Activated naive CD4-positive, alpha-beta T cell (primary cell): ENCODE measurements at places on chromosomes 1 and 21.

GRCh38 chr1:232987046-232987773 is 36.8 kb downstream of the NTPCR start:
- DNase-seq: no peak

DNA sequence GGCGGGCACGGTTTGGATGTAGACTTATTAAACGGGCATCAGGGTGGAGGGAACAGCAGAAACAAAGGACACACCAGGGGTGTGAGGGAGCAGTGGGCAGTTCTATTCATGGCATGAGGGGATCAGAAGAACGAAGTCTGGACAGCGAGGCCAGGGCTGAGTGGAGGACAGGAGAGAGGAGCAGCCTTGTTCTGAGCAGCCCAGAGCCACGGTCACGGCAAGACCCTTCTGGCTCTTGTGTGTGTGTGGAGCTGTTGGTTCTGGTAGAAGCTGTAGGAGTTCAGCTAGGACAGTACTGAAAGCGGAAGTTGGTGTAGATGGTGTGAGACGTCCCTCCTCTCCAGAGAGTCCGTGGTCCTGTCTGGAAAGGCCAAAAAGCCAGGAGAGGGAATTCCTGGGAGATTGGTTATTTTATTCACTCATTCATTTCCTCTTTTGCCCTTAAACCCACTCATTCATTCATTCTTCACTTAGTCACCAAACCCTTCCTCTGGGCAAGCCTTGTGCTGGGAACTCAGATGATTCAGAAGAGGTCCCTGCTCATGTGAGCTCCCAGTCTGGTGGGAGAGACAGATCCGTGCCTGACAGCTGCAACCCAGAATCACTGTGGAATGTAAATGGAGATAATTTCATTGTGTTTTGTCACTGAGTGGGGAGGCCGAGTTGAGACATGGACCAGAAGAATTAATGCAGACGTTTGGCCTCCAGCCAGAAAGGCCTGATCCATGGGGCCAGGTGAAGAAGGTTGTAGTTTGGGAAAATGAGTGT is 4.1 kb upstream of the ACOT11 start:
- DNase-seq: no peak

DNA sequence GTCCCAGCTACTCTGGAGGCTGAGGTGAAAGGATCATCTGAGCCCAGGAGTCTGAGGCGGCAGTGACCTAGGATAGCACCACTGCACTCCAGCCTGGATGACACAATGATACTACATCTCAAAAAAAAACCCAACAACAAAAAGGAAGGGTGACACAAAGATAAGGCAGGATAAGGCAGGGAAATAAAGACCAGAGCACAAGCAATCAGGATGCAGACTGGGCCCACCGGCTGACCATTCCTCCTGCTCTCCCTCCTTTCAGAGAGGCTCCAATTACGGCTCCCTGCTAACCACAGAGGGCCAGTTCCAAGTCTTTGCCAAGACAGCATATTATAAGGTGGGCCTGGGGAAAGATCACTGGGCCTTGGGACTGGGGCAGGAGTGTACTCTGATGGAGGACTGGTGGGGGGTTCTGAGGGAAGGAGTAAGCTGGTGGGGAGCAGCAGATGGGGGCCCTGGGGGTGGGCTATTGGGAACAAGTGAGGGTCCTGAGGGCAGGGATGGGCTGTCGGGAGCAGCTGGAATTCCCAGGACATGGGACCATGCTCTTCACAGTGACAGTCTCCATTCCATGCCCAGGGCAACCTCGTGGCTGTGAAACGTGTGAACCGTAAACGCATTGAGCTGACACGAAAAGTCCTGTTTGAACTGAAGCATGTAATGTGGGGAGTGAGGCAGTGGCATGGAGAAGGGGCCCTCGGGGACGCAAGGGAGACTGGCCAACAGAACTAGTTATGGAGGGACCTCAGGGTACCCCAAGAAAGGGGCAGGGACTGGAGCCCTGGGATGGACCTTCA is 7.3 kb downstream of the NPR1 start:
- DNase-seq: no peak

DNA sequence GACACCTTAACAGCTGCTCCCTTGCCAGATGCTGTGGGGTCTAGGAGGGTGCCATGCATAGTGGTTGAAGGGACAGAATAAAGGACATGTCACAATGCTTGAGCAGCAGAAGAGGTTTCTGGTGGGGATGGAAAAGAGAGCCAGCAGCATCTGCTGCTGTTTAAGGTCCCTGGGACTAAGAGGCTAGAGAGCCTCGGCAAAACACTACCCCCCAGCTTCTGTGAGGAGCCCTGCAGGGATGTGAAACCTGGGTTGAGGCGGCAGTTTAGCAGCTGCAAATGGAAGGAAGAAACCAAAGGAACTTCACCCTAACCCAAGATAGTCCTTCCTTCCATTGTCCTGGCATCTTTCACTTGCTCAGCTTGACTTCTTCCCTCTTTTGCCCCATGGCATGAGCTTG is 39.4 kb downstream of the PLXNA2 start:
- no peak for DNase-seq

- peak; percentile 5 for DNase-seq
These were observed 30.0 kb upstream of the ACP6 start for GRCh38 chr1:147700042-147701006.

DNA sequence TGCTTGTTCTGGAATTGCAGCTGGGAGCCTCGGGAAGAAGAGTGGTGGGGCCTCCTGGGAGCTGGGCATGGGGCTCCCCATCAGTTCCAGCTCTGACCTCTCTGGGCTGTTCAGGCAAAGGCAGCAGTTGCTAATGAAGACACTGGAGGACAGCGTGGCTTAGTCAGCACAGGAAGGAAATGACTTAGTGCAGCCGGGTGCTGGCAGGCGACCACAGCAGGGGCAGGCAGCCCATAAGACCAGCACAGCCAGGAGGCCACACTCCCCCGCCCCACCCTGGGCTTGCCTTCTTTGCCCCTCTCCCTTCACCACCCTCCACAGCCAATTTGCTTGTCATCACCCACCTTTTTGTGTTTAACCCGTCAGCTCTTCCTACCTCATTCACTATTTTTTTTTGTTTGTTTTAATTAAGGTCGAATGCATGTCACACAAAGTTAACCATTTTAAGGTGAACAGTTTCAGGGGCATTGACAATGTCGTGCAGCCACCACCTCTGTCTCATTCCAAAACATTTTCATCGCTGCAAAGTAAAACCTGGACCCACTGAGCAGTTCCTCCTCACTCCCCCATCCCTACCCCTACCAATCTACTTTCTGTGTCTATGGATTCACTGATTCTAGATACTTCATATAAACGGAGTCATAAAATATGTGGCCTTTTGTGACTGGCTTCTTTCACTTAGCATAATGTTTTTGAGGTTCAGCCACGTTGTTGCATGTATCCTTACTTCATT is 10.9 kb downstream of the OLIG2 start:
- no peak for DNase-seq

DNA sequence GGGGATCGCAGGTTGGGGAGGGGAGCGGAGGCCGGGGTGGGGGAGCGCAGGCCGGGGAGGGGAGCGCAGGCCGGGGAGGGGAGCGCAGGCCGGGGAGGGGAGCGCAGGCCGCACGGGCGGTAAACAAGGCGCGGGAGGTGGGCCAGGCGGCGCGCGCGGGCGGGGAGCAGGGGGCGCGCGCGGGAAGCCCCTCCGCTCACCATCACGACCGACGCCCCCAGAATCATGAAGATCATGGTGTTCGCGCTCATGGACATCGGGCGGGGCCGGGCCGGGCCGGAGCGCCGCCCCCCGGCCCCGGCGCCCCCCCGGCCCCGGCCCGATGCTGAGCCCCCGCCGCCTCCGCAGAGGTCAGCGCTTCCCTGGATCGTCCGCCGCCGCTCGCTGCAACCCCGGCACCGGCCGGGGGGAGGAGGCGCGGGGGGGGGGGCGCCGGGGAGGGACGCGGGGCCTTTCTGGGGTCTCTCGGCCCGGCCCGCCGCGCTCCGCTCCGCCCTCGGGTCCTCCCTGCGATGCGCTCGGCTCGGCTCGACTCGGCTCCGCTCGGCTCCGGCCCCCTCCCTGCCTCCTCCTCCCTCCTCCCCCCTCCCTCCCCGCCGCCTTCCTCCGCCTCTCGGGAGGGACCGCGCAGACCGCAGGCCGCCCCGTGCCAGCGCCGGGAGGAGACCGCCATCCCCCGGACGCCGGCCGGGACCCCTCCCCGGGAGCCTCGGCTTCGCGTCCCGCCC is at the start of gene TMEM240:
TMEM240 (minus strand) TSS at position 535 of the 728 bp plus-strand sequence; CDS start at position 257, 278 bp downstream.
- peak; percentile 56 for DNase-seq

DNA sequence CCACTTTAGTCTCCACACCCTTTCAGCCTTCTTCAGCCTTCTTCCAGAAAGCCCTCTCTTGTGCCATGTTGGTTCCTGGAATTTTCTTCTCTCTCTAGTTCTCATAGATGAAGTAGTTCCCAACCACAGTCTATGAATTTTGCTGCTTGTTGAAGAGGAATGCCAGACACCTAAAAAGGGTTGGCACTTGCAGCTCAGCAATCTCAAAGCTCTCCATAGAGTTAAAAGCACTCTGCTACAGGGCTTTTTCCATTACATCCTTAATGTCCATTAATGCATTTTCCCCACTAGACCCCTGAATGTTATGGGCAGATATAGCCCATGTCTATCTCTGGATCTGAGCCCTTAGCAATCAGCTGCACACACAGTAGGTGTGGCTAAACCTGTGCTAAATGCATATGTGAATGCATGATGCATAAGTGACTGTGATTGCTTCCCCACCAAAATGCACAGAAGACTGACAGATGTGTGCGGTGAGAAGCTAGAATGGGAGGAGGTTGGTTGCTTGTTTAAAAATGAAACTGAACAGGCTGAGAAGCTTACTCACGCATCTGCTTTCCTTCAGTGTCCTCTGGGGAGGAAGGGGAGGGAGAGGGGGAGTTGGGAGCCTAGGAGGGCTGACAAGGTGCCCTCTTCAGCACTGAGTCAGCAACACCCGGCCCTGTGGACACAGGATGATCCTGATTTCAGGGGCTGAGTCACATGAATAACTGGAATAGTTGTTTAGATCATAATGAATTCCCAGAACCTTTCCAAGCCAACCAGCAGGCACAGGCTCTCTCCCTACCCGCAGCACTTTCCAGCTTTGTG is 146.1 kb upstream of the FGGY start:
- no peak for DNase-seq

GRCh38 chr1:152961226-152961891 is 9.1 kb upstream of the SPRR4 start:
- DNase-seq: no peak

- DNase-seq: peak; percentile 17
These were observed 7.1 kb downstream of the NBL1 start for GRCh38 chr1:19651141-19651737.

- DNase-seq: no peak
These were observed 1359.0 kb upstream of the ADGRL4 start for GRCh38 chr1:80365359-80366021.

DNA sequence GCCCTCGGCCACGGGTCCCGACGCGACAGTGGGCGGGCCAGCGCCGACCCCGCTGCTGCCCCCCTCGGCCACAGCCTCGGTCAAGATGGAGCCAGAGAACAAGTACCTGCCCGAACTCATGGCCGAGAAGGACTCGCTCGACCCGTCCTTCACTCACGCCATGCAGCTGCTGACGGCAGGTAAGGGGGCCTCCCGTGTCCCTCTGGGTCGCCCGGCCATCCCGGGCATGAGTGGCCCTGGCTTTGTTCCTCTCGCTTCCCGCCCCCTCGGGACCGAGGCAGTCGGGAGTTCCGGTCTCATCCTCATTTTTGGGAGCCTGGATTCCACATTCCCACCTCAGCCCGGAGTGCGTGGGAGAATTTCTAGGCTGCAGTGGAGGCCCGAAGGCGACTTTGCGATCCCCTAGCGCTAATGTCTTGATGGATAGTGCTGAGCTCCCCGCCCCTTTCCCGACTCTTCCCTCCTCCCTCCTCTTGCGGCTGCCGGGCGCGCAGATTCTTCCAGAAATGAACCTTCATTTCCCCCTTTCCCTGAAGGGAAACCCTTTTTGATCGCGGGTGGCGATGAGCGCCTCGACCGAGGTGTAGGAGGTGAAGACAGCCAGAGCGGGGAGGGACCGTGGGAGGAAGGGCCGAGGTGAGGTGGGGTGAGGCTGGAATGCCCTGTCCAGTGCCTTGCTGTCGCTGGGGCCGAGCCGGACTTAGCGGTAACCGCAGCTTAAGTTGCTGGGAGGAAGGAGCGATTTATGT is 705 bp downstream of the KHDRBS1 start:
- peak; percentile 10 for DNase-seq

- no peak for DNase-seq
These were observed 856 bp downstream of the FDPS start for GRCh38 chr1:155309423-155310021.

- DNase-seq: no peak
These were observed 223.9 kb downstream of the DUSP10 start for GRCh38 chr1:221517961-221518360.

DNA sequence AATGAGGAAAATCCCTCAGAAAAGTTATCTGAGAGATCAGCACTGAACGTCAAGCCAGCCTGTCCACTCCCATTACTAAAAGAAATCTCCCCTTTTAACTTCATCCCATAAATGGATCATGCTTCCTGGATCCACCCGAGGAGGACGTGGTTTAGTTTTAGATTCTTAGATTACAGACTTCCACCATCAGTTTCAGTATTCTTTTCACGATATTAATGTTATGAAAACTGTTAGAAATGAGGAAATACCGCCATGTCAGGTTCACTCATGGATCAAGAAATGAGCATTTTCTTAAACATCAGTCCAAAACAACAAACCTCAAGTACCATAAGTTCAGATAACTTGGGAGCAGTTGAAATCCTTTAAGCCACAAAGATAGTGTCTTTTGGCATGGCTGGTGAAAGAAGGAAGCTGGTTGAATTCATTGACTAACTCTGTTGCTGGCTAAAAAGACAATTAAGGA is 49.8 kb downstream of the NFIA start:
- DNase-seq: no peak

- DNase-seq: no peak
These were observed 183.8 kb downstream of the DHRS3 start for GRCh38 chr1:12434174-12434573.

DNA sequence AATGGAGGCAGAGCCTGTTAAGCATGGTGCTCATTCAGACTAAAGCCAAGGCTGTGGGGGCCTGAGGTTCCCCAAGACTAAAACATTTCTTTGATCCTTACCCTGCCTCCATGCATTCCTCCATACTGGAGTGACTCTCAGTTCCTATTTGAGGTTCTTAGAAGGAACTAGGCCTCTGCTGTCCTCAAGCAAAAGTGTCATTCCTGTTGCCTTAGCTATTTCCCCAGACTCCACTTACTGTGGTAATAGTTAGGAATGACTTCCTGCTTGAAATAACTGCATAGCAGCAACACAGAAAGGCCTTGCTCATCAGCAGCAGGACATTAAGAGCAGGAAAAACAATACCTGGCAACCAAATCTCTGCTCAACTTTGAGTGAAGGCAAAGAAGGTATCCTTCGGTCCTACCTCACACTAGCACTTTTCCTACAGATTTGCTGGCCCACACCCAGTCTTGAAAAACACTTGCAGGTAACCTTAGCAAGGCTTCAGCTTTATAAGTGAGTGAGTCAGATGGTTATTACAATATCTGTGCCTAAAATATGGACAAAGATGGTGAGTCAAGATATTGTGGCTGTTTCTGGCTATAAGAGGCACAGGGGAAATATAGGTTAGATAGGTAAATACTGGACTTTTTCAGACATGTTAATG is 14.8 kb downstream of the LRRC41 start:
- DNase-seq: no peak

DNA sequence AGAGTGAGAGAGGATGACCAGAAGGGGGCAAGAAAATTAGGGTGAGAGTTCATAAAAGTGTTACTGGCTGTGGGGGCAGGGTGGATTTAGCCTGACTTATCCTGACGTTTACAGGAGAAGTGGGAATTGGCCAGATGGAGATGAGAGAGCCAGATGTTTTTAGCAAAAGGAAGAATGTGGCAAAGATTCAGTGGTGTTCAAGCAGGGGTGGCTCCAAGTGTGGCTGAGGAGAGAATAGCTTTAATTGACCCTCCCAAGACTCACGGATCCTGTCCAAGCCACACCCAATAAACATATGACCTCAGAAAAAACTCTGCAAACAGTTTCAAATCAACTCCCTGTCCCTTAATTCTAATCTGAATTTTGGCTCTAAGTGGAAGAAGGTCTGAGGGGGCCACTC is 35.2 kb upstream of the EDEM3 start:
- DNase-seq: no peak
